Sigmoid colon (tissue), 7 donors: ENCODE measurements at places on chromosomes 2 and 18.
A peak's percentile ranks its signal among the peaks of the same experiment; 100 is the strongest.

DNA sequence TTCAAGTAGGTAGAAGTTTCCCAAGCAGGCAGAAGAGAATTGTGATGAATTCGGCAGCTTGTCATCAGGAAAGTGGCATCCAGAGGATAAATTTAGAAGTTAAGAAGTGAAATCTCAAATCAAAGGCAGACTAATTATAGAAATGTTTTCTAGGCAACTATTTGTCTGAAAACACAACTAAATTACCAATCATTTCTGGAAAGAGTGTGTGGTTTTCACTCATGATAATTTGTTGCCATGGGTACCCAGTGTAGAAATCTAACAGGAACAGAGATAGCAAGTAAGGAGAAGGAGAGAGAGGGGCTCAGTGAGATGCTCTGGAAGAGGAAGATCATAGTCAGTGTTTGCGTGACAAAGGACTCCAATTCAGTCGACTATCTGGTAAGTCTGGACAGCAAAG, 208.1 kb downstream of the NCKAP5 start:
- DNase-seq, result no peak

DNA sequence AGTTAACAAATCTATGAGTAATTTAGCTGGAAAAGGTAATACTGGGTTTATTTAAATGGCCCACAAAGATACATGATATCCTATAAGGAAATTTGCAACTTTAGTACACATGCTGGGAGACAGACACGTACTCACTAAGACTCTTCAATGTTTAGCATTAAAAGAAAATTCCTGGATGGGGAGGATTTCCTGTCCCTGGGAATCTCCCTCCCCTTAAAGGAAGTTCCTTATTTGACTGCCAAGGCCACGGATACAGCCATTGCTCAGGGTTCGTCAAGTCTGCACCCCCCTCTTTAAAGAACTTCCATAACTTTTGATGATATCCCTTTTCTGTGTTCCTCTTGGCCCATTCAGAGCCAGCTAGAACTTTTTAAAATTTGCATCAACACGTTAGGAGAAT, 267.6 kb downstream of the CD226 start:
- DNase-seq, result no peak

- DNase-seq, result no peak
These were observed 52.1 kb upstream of the EPB41L5 start for GRCh38 chr2:119960821-119961220.

GRCh38 chr18:75016025-75016717, 192.8 kb downstream of the PTGR3 start:
- no peak for DNase-seq

DNA sequence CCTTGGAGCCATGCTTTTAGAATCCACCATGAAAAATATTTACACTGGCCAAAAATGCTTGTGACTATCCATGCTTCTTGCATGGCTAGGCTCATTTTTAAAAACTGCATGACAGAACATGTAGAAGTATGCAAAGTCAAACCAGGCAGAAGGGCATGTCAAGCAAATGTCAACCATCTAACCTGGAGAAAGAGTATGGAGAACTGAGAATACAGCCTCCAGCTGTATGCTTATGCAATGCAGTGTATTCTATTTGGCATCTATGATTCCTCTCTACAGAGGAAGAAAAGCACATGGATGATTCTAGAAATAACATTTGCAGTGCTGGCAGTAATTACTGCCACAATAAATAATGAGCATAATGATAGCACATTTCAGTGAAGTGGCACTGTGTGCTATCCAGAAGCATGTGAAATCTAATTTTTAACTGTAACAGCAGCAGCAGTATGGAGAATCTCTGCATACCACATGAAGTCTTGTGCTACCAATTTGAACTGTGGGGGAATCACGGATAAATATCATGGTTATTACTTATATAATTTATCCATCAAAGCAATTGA, 87.3 kb upstream of the CCDC141 start:
- no peak for DNase-seq

- no peak for DNase-seq
These were observed 33.3 kb upstream of the CREG2 start for GRCh38 chr2:101420623-101421022.

GRCh38 chr2:23926290-23926749, 603 bp downstream of the ATAD2B start:
- DNase-seq, result peak; percentile 70

GRCh38 chr2:119289093-119289492, 65.5 kb downstream of the STEAP3 start:
- DNase-seq, result peak; percentile 74

GRCh38 chr2:25672494-25673299, 680 bp downstream of the DTNB start:
- DNase-seq, result peak; percentile 80

- no peak for DNase-seq
These were observed 555.0 kb upstream of the TMEFF2 start for GRCh38 chr2:192749611-192750200.

DNA sequence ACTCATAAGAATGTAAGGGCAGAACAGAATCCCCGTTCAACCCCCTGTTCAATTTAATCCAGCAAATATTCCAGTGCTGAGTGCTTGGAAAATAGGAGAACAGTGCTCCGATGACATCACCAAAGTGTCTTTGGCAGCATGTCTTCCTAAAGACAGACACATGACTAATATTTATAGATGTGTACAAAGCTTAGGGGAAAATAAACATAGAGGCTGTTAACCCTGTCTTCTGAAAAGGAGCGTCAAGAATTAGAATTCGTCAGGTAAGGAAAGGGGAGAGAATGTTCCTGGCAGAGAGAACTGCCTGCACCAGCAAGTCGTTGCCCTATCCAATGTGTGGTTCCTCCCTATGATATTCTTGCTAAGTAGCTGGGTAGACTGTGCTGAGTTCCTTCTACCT, 72.7 kb downstream of the PLB1 start:
- DNase-seq, result no peak

DNA sequence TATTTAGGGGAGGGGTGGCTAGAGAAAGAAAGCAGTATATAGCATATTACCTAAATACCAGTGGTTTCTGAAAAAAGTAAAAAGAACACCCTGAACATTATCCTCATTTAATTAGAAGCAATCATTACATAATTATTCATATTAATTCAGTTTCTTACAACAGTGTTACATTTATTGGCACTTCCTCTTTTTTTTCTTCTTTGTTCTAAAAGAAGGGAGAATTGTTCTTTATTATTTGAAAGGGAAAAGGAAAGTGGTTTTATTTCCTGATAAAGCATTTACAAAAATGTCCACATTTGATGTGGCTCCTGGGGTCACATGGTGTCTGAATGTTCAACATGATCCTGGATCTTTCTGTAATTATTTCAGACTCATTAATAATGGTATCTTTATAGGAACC, 254.9 kb upstream of the ZEB2 start:
- no peak for DNase-seq
